GM12865 (cell line): ENCODE measurements at places on chromosomes 13 and 19.

DNA sequence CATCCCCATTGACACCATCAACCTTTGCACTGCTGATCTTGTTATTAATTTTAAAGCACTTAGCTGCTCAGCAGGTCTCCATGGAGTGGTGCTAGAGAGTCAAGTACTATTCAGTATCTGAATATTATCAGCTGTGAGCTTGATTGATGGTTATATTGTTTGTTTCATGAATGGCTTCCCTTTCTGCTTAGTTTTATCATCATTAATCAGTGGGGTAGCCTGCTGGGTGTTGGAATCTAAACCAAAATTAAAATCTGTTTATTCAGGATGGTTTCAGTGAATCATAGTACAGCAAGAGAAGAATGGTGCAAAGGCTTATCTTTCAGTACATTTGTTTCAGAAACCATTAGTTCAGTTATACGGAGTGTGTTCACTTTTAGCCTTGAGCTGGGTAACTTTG, 42.5 kb upstream of the SCEL start:
- peak; percentile 62 for DNase-seq

DNA sequence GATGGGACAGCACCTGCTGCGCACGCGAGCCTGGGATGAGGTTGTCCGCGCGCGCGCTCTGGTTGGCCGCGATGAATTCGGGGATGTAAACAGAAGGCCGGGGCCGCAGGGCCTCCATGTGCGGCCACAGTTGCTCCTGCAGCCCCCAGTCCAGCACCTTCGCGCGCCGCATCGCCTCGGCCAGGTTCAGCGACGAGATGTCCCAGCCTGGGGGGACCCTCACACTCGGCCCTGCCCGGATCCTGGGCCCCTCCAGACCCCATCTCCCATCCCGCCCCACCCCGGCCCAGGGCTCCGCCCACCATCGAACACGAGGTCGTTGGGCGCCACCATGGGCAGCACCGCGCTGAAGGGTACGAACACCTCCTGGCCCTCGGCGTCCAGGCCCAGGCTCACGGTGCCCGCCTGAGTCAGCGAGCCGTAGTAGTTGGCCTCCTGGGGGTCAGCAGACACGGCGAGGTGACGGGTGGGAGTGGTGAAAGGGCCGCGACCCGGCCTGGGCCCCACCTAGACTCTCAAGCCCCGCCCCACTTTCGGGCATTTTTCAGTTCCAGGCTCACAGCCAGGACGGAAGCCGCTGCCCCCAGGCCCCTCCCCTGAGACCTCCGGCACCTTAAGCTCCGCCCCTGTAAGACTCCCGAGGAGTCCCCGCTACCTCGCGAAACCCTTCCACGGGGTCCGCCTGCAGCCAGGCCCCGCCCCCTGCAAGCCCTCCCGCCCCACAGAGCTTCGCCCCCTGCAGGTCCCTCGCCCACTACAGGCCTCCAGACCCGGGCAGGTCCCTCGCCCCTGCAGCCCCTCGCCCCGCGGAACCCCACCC, 1.1 kb downstream of the ISYNA1 start:
- peak; percentile 93 for DNase-seq

DNA sequence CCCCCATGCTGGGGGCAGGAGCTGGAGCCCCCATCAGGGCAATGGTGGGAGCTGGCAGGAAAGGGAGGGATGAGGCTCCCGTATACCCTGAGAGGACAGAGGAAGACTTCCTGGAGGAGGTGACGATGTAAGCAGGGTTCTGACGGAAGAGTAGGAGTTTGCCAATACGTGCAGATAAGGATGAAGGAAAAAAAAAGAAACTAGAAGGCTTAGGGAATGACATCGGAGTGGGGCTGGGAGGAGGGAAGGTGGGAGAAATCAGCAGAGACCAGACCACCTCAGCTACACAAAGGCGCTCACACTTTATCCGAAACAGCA, 32.3 kb downstream of the ARHGEF18 start:
- DNase-seq = no peak

GRCh38 chr13:44243198-44243857, 130.3 kb upstream of the SERP2 start:
- peak; percentile 84 for DNase-seq

GRCh38 chr19:55283548-55284377, at the start of gene BRSK1:
BRSK1 (plus strand) TSS chr19:55283997; CDS start chr19:55284443, 446 bp downstream.
- no peak for DNase-seq
